Substantia nigra (tissue), 51 donors: ENCODE measurements at places on chromosomes 13 and 19.

DNA sequence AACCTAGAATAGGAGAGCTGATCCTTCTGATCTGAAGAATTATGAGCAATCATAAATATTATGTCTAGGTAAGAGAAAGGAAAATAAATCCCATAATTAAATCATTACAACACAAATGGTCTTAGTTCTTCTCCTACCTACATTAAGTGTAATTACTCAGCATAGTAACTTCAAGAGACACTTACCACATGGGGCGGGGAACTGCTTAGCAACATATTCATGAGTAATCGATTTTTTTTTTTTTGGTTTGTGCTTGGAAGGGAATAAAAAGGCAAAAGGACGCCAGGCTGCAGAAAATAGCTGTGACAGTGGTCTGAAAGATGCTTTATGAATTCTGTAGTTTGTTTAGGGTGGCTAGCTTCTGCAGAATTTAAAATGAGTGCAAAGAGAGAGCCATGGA, 103.3 kb upstream of the HTR2A start:
- DNase-seq, result no peak

DNA sequence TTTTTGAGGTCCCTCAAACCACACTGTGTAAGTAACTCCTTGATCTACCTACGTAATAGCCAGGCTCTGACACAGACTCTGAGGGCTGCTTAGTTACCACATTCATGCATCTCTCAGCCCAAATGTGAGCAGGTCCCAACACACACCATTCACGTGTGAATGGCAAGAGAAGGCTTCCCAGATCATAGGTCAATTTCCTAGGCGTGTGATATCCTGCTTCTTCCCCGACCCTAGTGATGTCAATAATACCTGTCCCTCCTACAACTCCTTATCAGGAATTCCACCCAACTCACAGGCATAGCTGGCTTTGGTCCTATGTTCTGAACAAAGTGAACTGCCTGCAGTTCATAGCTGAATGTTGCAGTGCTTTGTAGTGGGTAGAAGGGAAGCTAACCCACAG, 334.5 kb downstream of the RFC3 start:
- no peak for DNase-seq

GRCh38 chr19:21133633-21134032, 8.2 kb upstream of the ZNF431 start:
- DNase-seq, result no peak

DNA sequence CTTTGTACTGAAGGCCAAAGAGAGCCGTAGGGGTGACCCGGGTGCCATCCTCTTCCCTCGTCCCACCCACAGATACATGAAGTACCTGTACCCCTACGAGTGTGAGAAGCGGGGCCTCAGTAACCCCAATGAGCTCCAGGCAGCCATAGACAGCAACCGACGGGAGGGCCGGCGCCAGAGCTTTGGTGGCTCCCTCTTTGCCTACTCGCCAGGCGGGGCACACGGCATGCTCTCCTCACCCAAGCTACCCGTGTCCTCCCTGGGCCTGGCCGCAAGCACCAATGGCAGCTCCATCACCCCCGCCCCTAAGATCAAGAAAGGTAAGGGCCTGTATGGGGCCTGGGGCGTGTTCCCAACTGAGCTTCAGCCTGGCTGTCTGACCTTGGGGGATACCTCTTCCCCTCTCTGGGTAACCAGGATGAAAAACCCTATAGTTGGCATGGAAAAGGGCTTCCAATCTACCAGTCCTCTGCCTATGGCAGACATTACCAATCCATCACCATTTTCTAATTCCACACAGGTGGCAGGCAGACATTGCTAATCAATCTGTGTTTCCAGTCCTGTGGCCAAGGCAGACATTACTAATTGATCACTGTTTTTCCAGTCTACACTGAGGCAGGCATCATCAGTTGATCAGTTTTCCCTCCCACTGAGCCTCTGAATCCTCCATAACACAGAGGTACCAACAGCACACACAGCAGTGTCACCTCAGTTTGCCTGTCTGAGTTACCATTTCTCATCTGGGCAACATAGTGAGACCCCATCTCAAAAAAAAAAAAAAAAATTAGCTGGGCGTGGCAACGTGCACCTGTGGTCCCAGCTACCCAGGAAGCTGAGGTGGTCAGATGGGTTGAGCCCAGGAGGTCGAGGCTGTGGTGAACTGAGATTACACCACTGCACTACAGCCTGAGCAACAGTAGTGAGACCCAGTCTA, 19.1 kb upstream of the WDR18 start:
- DNase-seq, result no peak

GRCh38 chr13:110593430-110594130, 21.8 kb upstream of the NAXD start:
- no peak for DNase-seq

DNA sequence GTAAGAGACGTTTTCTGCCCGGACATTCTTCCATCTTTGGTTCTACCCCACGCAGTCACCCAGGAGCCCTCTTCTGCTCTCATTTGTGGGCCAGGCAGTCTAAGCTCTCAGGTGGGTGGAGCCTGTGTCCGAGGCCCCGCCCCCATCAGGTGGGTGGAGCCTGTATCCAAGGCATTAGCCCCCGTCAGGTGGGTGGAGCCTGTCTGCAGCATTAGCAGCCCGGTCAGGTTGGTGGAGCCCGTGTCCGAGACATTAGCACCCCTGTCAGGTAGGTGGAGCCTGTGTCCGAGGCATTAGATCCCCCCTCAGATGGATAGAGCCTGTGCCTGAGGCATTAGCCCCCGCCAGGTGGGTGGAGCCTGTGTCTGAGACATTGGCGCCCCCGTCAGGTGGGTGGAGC, 45.5 kb upstream of the C13orf46 start:
- no peak for DNase-seq

- DNase-seq, result peak; percentile 76
Measured at GRCh38 chr13:114064450-114065140, 67.8 kb downstream of the RASA3 start.
